Osteocyte (in vitro differentiated cells): ENCODE measurements at places on chromosomes 7 and 10. TPM values are rescaled to one million over a fixed set of nuclear protein-coding genes. Genes with fewer than 3 reads are reported as not detected.
A peak's percentile ranks its signal among the peaks of the same experiment; 100 is the strongest.

- no peak for DNase-seq
- peak overlapping the region; percentile 80 for H3K27ac ChIP-seq
- H3K4me1 ChIP-seq: peaks cover 21% of the 10 kb centered on the region
- no peak overlapping the region for H3K4me3 ChIP-seq
- peaks cover 12% of the 10 kb centered on the region for H3K27me3 ChIP-seq
- H3K36me3 ChIP-seq: peaks cover 2% of the 10 kb centered on the region
These were observed 198.9 kb downstream of the WDR37 start for GRCh38 chr10:1255118-1255517.

DNA sequence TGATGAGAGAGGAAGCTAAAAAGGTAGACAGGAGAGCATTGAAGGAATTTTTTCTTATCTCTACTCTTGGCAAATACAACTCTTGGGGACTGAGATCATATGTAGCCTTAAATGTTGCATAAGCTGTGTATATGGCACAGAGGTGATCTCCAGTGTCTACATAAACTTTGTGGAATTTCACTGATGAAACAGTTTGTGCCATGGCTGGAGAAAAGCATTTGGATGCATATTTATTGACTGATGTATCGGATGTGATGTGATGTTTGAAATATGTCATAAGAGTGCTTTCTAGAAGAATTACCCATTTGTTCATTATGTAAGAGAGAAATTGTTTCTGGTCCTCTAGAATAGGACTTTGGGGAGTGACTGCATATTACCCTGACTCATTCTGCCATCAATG lies 244.9 kb upstream of the LRRTM3 start:
- H3K36me3 ChIP-seq: no peaks in the 10 kb centered on the region
- no peak overlapping the region for H3K4me3 ChIP-seq
- H3K27ac ChIP-seq: no peak overlapping the region
- H3K4me1 ChIP-seq: peaks cover 3% of the 10 kb centered on the region
- no peaks in the 10 kb centered on the region for H3K27me3 ChIP-seq
- DNase-seq: no peak

The SPDYE2B gene
- total RNA-seq: not detected in 2 replicates

GRCh38 chr10:4867520-4868356 lies 41.7 kb downstream of the AKR1E2 start:
- DNase-seq: no peak
- H3K36me3 ChIP-seq: no peaks in the 10 kb centered on the region
- no peak overlapping the region for H3K4me3 ChIP-seq
- H3K4me1 ChIP-seq: peaks cover 2% of the 10 kb centered on the region
- H3K27me3 ChIP-seq: peaks cover 25% of the 10 kb centered on the region

The MMD2 gene
- not detected in 2 replicates for total RNA-seq

- no peaks in the 10 kb centered on the region for H3K36me3 ChIP-seq
- peaks cover 30% of the 10 kb centered on the region for H3K27me3 ChIP-seq
- H3K4me3 ChIP-seq: no peak overlapping the region
- DNase-seq: no peak
- H3K4me1 ChIP-seq: no peaks in the 10 kb centered on the region
- no peak overlapping the region for H3K27ac ChIP-seq
These were observed 208.8 kb downstream of the HIBADH start for GRCh38 chr7:27453702-27454405.

- H3K4me3 ChIP-seq: no peak overlapping the region
- DNase-seq: no peak
- H3K27ac ChIP-seq: peak overlapping the region; percentile 66
- no peaks in the 10 kb centered on the region for H3K27me3 ChIP-seq
- H3K36me3 ChIP-seq: peaks cover 24% of the 10 kb centered on the region
- peaks cover 17% of the 10 kb centered on the region for H3K4me1 ChIP-seq
These were observed 1.8 kb upstream of the OPN1SW start for GRCh38 chr7:128777156-128778123.

GRCh38 chr7:14207138-14207537 lies 217.7 kb upstream of the ETV1 start:
- no peak overlapping the region for H3K27ac ChIP-seq
- H3K4me1 ChIP-seq: no peaks in the 10 kb centered on the region
- DNase-seq: no peak
- H3K27me3 ChIP-seq: peaks cover 7% of the 10 kb centered on the region
- H3K4me3 ChIP-seq: no peak overlapping the region

The C10orf88 gene
- 9.4 and 10.0 TPM in 2 replicates for total RNA-seq

- DNase-seq: no peak
- no peaks in the 10 kb centered on the region for H3K4me1 ChIP-seq
- H3K4me3 ChIP-seq: no peak overlapping the region
- no peak overlapping the region for H3K27ac ChIP-seq
- peaks cover 12% of the 10 kb centered on the region for H3K27me3 ChIP-seq
These were observed 626.5 kb upstream of the AUTS2 start for GRCh38 chr7:68971634-68972340.

- no peak overlapping the region for H3K27ac ChIP-seq
- H3K27me3 ChIP-seq: no peaks in the 10 kb centered on the region
- no peak for DNase-seq
- H3K4me1 ChIP-seq: peaks cover 18% of the 10 kb centered on the region
These were observed 8.6 kb downstream of the CPA4 start for GRCh38 chr7:130301501-130302020.

The FBXL13 gene
- total RNA-seq: 0.83 and 0.97 TPM in 2 replicates

GRCh38 chr7:81308643-81309322 lies 389.9 kb upstream of the SEMA3C start:
- DNase-seq: no peak
- peaks cover 2% of the 10 kb centered on the region for H3K36me3 ChIP-seq
- H3K27ac ChIP-seq: no peak overlapping the region
- H3K27me3 ChIP-seq: peaks cover 48% of the 10 kb centered on the region

The GRID1 gene
- 0.11 TPM in 1 of 2 replicates, not detected in the other for total RNA-seq

The GJD4 gene
- not detected in 2 replicates for total RNA-seq

The MYPN gene
- total RNA-seq: 1.0 and 1.8 TPM in 2 replicates

DNA sequence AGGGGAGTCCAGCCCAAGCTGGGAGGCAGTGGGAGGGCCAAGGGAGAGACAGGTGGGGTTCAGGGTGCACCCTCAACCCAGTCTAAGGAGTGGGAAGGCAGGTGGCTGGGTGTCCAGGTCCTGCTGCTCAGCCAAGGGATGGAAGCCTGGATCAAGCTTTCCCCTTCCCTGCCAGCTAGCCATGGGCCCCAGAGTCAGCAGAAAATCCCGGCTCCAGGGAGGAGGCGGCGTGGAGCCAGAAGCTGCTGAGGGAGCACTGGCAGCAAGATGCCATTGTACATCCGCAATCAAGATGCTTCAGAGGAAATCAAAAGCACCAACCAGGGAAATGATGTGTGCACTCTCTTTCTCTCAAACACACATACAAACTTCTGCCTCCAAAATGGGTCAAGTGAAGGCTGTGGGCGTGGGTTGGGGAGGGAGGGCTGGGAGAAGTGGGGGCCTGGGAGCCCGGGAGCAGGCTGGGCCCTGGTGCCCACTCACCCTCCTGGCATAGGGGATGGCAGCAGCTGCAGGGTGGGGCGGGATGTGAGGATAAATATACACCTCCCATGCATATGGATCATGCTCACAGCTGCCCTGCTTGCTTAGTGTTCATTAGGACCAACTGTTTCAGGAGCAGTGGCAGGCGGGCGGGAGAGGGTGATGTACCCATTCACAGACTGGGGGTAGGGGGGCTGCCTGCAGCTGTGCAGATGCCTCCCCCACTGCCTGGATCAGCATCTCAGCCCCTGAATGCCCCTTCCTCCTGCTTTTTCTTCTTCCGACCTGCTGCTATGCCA lies 24.2 kb downstream of the TRIM8 start:
- H3K4me1 ChIP-seq: peaks cover 30% of the 10 kb centered on the region
- H3K36me3 ChIP-seq: no peaks in the 10 kb centered on the region
- no peak for DNase-seq

DNA sequence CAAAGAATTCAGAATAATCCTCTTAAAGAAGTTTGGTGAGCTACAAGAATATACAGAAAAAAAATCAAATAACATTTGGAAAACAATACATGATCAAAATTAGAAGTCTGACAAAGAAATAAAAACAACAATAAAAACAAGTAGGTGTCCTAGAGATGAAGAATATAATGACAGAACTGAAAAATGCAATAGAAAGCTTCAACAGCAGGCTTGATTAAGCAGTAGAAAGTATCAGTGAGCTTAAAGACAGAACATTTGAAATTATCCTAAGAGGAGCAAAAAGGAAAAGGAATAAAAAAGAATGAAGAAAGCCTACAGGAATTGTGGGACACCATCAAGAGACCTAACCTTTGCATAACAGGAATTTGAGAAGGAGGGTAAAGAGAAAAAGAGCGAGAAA lies 238.8 kb downstream of the ZEB1 start:
- H3K36me3 ChIP-seq: peaks cover 6% of the 10 kb centered on the region
- no peak for DNase-seq
- peaks cover 9% of the 10 kb centered on the region for H3K27me3 ChIP-seq
- H3K4me3 ChIP-seq: no peak overlapping the region
